ENCODE measurements at places on chromosomes 5 and 9. TPM values are rescaled to one million over a fixed set of nuclear protein-coding genes. Genes with fewer than 3 reads are reported as not detected.

DNA sequence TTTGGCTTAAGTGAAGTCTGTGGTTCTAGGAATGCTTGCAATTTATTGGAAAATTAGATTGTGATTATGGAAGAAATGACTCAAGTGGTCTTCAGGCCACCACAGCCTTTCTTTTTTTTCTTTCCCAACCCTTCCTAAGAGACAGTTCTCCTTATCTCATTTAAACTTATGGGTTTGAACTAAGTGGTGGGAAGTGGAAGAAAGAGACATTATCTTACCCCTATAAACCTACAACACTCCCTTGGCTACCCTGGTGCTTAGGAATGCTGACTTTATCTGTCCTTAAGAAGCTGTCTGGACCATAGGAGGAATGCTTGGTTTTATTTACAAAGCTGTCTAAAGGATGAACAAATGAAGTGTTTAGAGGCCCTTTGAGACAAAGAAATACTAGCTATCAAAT, 5.1 kb upstream of the ERAP1 start:
- H3K4me3 ChIP-seq: no peak overlapping the region
- DNase-seq: no peak
- no peak overlapping the region for H3K27ac ChIP-seq
- no peaks in the 10 kb centered on the region for H3K27me3 ChIP-seq
- no peaks in the 10 kb centered on the region for H3K36me3 ChIP-seq

MSX2 gene
- not detected for total RNA-seq

FRRS1L gene
- not detected for total RNA-seq

DNA sequence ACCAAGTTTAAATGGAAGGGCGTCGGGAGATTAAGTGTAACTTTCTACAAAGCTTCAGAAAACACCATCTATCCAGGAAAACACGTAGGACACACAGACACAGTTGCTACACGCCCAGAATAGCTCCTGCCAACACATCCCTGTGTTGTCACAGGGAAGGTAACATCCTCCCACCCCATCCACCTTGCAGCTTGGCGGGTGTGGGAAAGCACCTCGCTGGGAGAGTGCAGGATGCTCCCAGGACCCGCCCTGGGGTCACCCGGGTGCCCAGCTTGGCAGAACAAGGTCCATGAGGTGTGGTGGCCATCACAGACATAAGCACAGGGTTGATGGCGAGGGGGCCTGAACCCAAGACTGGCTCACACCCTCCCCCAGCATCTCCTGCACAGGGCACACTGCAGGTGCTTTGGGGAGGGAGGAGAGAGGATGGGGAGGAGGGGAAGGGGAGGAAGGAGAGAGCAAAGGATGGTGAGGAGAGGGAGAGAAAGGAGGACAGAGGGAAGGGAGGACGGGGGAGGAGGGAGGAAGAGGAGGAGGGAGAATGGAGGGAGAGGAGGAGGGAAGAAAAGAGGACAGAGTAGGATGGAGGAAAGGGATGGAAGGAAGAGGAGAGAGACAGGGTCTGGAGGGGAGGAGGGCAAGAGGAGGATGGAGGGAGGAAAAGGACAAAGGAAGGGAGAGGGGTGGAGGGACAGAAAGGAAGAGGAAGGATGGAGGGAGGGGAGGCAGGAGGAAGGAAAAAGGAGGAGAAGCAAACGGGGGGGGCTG, 37.2 kb downstream of the GOLM1 start:
- H3K36me3 ChIP-seq: no peaks in the 10 kb centered on the region
- no peak overlapping the region for H3K4me3 ChIP-seq
- no peaks in the 10 kb centered on the region for H3K27me3 ChIP-seq
- no peak for DNase-seq

PCDHGB6 gene
- 7.3 TPM for total RNA-seq

- H3K4me1 ChIP-seq: no peaks in the 10 kb centered on the region
- no peaks in the 10 kb centered on the region for H3K36me3 ChIP-seq
- no peak overlapping the region for H3K27ac ChIP-seq
- no peak for DNase-seq
- no peaks in the 10 kb centered on the region for H3K27me3 ChIP-seq
These were observed 34.8 kb upstream of the MAST4 start for GRCh38 chr5:66561256-66561990.
